ENCODE measurements at places on chromosomes 6 and 20.

DNA sequence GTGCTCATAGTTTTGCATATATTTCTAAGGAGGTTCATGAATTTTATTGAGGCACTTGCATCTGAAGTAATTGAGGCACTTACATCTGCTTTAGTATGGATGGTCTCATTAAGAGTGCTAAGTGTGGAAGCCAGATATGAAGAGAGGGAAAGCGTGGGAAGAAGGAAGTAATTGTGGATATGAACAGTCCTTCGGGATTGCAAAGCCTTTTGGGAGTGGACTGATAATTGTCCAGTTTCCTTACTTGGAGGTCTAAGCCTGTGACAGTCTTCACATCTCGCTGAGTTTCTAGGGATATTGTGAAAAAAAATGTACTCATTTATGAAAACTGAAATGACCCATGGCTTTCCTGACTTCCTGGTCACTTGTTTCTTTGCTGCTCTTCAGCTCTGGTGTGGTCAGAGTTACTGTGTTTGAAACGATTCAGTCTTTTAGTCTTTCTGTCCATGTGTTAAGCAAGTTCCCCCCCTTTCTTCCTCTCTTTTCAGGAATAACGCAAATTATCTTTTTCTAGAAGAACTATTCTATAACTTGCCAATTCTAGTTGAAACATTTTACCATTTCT lies 137.3 kb downstream of the ZFAND3 start:
- DNase-seq: no peak

DNA sequence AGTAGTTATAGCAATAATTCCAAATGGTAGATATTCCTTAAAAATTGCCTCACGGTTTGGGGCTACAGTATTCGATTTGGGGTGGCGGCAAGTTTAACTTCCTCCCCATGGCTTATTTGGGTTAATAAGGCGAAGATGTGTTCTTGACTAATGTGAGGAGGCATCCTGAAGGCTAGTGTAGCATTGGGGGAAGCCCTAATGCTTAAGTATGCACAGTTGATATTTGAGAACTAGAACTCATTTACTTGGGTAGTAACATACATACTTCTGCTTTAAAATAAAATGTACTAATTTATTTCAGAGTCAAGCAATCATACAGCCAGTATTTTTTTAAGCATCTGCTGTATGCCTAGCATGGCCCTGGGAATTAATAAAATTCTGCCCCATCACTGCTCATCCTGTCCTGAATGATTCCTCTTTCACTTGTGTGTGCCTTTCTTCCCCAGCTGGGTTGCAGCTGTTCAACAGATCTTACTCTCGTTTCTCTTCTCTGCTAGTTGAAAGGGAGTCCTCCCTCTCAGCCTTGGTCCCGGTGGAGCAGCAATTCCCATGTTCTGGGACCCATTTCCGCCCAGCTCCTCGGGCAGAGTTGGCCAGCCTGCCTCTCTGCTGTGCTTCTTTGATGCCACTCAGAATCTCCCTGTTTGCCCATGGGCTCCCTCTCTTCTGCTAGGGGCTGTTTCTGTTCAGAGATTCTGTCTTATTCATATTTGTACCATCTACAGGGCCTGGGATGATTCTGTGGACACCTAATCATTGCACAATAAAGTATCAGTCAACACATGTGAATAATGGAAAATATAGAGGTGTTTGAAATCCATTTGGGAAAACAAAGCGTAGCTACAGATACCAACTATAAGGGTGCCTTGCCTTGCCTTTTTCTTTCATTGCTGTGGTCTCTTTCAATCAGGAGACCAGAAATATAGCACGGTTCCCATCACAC lies 104.8 kb downstream of the ARID1B start:
- no peak for DNase-seq

DNA sequence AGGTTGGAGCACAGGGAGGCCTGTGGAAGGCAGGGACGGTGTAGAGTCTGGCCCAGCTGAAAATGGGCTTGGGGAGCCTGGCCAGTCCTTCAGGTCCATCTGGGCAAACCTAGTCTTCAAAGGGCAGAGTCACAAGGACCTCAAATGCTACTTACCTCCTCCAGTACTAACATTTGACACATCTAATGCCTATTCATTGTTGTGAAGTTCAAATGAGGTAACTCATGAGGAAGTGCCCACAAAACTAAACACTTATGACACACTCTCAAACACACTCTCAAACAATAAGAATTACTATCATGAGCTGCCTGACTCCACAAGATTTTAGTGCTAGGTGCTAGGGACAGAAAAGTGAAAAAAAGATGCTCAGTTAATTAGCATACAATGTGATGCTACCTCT lies 27.1 kb downstream of the DAAM2 start:
- no peak for DNase-seq

- DNase-seq: no peak
Observed at GRCh38 chr6:55017555-55018300, 156.6 kb upstream of the HCRTR2 start.

- DNase-seq: no peak
Observed at GRCh38 chr20:46970937-46971630, 76.4 kb downstream of the EYA2 start.

DNA sequence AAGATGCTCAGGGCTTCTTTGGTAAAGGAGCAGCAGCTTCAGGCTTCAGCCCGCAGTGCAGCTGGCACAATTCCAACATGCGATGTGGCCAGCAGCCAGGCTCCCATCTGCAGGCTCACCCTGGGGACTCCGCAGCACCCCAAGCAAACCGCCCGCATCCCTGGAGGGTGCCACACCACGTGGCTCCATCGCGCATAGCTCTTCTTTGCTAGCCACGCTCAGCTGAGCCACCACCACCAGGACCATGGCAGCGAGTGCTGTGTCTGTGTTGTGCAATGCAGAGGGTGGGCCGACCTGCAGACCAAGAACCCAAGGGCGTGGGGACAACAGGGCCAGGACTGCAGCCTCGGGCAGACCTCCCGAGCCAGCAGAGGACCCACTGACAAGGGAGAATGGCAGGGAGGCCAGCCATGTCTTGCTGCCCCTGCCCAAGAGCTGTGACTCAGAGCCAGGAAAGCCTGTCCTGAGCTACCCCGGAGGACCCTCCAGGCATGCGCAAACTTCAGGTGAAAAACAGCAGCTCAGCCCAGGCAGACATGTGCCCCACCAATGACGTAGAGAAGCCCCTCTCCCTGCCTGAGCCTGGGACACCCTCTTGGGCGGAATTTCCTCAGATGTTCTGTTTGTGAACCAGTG lies 87.8 kb downstream of the GINS1 start:
- no peak for DNase-seq

GRCh38 chr20:53891306-53891894 lies 179.0 kb downstream of the BCAS1 start:
- DNase-seq: no peak

- no peak for DNase-seq
Observed at GRCh38 chr6:79731471-79731870, 100.3 kb downstream of the SH3BGRL2 start.

GRCh38 chr6:131488780-131489179 lies 84.2 kb upstream of the ARG1 start:
- no peak for DNase-seq

GRCh38 chr6:44201200-44201599 lies 15.5 kb upstream of the MYMX start:
- DNase-seq: no peak

DNA sequence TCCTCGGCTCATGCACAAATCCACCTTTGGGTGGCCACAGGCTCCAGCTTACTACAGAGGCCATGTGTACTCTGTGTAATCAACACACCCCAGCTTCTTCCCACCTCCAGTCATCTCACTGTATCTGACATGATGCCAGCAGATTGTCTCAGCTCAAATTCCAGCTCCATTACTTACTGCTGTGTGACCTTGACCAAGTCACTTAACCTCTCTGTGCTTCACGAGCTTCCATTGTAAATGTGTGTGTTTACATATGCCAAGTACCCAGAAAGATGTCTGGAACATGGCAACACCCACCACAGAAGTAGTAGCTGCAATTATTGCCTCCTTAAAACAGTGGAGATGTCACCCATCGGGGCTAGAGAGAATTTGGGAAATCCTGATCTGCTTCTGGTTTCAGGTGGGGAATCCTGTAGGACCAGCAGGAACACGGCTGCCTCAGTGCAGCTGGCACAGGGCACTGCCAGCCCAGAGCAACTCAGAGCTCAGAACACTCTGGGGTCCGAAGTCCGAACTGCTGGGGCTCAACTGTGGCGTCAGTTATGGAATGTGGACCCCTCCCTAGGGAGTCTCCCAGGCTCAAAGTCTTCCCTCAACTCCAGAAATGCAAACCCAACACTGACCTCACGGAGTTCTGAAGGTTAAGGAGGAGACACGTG lies 21.2 kb upstream of the HLA-B start:
- no peak for DNase-seq

GRCh38 chr6:130959951-130960350 lies 103.1 kb downstream of the EPB41L2 start:
- no peak for DNase-seq

DNA sequence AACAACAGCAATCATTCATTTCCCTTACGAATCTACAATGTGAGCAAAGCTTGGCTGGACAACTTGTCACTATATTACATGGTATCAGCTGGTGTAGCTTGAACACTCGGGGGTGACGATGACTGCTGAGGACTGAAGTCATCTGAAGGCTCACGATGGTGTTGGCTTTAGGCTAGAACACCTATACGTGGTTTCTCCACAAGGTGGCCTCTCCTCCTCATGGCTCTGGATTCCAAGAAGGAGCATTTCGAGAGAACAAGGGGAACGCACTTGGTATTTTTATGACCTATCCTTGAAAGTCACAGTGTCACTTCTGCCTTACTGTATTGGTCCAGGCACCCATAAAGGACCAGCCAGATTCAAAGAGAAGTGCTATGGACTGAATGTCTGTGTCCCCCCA lies 37.5 kb upstream of the ADGRF1 start:
- no peak for DNase-seq

DNA sequence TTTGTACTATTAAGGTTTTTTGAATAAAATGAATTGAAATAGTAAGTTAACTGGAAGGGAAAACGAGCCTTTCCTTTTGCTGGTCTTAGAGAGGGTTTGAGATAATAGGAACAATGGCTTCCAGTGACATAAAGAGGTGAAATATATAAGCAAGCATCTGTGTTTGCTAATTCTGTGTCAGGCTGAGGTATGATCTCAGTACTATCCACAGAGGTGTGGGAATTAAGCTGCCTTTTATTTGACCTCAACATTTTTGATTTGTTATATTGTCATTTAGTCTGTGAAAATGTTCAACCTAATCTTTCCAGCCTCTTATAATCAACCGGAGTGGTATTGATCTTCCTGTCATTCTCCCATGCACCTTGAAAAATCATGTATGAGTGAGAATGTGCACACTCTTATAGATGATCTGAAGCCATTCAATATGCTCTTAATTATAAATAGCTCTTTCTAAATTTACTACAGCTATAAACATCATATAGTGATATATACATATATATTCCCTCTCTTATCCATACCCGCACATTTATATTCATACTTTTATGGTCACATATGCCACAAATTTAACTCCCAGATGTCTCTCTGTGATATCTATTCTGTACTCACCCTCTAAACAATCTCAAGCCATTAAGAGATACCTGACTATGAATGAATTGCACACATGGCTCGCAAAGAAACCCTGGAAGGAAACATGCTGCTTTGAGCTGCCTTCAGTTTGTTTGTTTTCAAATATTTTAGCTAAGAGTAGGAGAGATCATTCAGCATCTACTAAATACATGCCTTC lies 754.7 kb upstream of the NRSN1 start:
- DNase-seq: no peak

DNA sequence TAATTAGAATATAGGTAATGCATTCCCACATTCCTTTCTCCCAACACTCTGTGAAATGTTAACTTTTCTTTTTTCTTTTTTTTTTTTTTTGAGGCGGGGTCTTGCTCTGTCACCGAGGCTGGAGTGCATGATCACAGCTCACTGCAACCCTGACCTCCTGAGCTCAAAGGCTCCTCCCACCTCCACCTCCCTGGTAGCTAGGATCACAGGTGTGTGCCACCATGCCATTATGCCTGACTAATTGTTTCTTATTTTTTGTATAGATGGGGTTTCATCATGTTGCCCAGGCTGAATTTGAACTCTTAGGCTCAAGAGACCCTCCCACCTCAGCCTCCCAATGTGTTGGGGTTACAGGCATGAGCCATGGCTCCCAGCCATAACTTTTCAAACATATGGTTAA lies 135.7 kb upstream of the SHLD1 start:
- DNase-seq: no peak

GRCh38 chr6:92376691-92377090 lies 1042.7 kb downstream of the EPHA7 start:
- no peak for DNase-seq

- no peak for DNase-seq
Observed at GRCh38 chr20:31838646-31839292, 6.6 kb downstream of the FOXS1 start.

DNA sequence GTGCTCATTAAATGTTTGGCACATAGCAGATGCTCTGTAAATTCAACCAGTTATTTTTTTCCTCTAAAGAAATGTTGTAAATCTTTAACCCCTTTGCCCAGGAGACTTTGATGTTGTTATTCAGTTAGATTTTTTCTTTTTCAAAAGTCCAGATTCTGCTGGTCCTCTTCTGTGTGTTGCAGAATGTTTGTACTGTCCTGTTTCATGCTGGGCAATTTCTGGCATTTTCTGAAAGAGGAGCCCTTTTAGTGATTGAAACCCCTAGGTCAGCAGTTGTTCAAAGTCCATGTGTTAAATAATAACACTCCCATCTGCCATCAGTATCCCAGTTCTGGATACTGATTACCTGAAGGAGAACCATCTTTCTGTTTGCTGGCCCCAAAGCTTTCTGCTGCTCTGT lies 1.3 kb upstream of the SLC17A1 start:
- DNase-seq: no peak

DNA sequence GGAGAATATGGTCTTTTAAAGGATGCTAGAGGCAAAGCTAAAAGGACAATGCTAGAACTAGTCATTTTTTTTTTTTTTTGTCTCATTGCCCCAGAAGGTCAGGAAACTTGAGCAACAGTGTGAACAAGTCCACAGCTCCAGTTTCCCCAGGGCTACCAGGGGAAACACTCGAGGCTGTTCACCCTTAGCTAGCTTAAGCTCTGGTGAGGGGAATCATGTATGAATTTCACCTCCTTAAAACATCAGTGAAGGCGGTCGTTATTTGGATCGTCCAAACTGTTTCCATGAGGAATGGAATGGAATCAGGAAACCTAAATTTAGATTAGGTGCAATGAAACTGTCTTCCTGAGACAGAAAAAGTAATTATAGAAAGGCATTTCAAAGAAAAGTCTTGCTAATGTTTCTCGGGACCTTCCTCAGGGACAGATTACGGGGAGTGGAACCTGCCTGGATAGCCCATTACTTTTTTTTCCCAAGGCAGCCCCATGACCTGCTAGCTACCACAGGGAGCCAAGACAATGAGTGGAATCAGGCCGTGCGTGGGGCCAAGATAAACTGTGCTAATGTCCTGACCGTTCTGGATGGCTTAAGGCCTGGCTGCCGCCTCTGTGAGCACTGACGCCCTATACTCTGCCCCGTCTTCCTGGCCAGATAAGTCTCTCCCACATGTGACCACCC lies 164.8 kb upstream of the SGK1 start:
- DNase-seq: no peak

DNA sequence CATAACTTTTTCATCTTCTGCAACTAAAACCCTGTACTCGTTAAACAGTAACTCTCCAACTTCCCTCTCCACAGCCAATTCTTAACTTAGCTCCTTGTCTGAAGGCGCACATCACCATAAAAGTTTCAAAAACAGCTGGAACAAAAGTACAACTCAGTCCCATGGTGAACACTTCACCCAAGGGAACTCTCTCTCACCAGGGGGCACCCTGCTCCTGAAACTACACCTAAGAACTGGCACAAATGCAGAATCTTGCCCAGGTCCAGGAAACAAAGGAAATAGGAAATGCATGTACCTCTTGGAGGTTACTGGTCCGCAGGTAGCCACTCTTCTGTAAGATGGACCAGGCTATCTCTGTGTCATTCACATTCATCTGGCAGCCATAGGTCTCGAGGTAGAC lies 6.6 kb downstream of the CDK5RAP1 start:
- no peak for DNase-seq

GRCh38 chr6:138588805-138589434 lies 89.6 kb upstream of the NHSL1 start:
- peak; percentile 18 for DNase-seq

Data from T-cell (primary cell).